CD4-positive, alpha-beta T cell treated with Interleukin-10 for 1 hour (primary cell): ENCODE measurements at places on chromosomes 2 and 18.
A peak's percentile ranks its signal among the peaks of the same experiment; 100 is the strongest.

DNA sequence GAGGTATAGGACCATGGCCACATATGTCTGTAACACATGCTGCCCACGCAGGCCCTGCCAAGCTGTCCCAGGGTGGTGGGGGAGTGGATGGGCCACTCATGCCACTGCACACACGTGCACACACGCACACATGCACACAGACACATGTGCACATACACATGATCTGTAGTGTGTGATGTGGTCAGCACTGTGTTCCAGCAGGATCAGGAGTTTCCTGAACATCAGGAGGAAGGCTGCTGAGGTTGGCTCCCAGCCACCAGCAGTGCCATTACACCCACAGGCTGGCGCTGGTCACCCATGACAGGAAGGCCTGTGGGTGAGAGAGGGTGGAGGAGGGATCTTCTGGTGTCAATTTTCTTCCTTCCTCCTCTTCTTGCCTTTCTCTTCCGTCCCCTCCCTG lies 44.7 kb downstream of the POMC start:
- no peak for DNase-seq

DNA sequence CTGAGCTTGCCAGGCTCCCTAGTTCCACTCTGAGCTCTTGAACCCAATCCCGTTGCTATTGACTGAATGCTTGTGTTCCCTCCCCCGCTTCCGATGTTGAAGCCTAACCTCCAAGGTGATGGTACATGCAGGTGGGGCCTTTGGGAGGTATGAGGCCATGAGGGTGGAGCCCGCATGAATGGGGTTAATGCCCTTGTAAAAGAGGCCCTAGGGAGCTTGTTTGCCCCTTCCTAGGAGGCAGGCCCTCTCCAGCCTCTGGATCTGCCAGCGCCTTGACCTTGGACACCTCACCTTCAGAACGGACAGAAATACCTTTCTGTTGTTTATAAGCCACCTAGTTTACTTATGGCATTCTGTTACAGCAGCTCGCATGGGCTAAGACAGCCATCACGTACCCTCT lies 71.6 kb downstream of the TFCP2L1 start:
- DNase-seq, result no peak

DNA sequence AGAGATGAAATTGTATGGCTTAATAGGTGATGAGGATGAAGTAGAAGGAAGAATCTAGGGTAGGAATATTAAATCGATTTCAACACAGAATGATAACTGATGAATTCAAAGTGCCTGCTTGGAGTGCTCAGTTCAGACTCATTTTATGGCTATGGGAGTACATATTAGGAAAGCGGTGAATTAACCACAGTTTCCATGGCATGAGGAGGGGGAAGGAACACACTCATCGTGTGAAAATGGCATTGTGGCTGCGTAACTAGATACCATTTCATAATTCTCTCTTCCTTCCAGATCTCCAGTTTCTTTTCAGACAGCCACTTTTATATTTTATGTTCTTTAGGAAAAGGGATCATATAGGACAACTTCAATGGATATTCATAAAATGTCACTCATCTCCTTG lies 232.3 kb upstream of the KCNJ3 start:
- no peak for DNase-seq

- DNase-seq, result no peak
These were observed 438.3 kb upstream of the LRATD1 start for GRCh38 chr2:14194233-14194632.

- no peak for DNase-seq
These were observed 26.8 kb downstream of the SH3RF3 start for GRCh38 chr2:109155553-109156451.

GRCh38 chr2:3571284-3571683 lies 3.8 kb upstream of the RPS7 start:
- no peak for DNase-seq

- DNase-seq, result no peak
These were observed 255.3 kb upstream of the ID2 start for GRCh38 chr2:8426550-8426949.

DNA sequence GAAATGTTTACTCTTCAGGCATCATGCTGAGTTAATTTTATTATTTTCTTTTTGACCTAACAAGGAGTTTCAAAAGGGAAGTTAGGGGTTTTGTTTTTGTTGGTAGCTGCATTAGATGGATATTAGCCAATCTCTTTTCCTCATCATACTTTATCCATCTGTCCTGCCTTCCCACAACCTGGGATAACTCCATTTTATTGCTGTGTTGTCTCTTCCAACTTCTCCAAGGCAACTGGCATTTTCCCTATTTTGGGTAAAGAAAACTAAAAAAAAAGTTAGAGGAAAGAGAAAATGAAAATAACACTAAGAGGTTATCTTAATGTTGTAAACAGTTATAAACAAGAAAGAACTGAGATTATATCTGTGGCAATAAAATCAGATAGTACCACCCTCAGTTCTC lies 147.0 kb downstream of the PID1 start:
- no peak for DNase-seq

DNA sequence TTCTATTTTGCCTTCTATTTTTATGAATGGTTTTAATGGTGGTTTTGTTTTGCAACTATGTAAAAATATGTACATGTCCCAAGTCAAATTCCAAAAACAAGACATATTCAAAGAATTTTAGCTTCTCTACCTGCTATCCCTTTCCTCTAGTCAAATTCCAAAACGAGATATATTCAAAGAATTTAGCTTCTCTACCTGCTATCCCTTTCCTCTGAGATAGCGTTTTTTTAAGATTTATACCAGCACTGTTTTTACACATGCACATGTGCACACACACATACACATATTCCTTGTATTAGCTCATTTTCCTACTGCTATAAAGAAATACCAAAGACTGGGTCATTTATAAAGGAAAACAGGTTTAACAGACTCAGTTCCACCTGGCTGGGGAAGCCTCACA lies 199.1 kb upstream of the ARL4C start:
- no peak for DNase-seq

GRCh38 chr2:230134496-230135129 lies 65.9 kb upstream of the SLC16A14 start:
- no peak for DNase-seq

DNA sequence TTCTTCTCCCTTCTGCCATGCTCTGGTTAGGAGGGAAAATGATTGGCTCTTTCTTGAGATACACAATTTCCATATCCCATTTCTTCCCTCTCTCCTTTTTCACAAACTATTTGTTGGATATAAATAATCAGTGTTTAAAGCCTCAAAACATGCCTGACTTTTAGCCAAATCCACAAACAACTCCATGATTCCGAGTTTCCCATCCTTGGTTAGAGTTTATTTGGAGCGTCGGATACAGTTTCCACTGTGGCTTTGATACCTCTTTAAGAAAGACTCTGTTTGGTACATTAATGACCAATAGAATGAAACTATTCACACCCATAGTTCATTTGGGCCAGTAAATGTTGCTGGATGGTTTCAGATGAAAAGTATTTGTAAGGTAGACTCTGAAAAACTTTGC lies 5.9 kb upstream of the FHL2 start:
- DNase-seq, result no peak

GRCh38 chr2:28080911-28081310 lies 190.4 kb downstream of the BABAM2 start:
- no peak for DNase-seq

DNA sequence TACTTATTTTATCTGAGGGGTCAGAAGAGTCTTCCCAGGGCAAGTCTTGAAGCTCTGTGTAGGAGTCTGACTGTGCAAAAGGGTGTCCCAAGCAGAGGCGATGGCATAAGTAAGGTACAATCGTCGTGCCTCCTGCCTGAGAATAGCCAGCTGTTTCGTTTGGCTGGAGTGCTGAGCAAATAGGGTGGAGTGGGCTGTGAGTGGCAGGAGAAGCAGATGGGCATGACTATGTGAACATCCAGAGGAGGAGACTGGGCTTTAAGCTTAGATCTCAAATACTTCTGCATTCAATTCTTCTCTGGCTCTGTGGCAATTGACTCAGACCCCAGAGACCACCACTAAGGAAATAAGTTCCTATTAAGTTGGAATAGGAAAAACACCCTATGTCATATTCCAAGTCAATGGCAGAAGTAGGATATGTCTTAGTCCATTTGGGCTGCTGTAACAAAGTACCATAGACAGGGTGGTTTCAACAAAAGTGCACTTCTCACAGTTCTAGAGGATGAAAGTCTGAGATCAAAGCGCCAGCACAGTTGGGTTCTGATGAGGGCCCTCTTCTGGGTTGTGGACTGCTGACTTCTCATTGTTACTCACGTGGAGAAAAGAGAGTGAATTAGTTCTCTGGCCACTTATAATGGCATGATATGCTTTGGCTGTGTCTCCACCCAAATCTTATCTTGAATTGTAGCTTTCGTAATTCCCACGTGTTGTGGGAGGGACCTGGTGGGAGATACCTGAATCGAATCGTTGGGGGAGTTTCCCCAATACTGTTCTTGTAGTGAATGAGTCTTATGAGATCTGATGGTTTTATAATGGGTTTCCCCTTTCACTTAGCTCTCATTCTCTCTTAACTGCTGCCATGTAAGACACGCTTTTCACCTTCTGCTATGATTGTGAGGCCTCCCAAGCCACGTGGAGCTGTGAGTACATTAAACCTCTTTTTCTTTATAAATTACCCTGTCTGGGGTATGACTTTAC lies 120.2 kb downstream of the LPIN1 start:
- DNase-seq, result no peak

GRCh38 chr2:179856205-179856604 lies 5.2 kb downstream of the ZNF385B start:
- no peak for DNase-seq

GRCh38 chr2:150917961-150918713 lies 343.5 kb downstream of the RBM43 start:
- DNase-seq, result no peak

- peak; percentile 7 for DNase-seq
These were observed 214.2 kb upstream of the ACVR2A start for GRCh38 chr2:147630585-147630984.

GRCh38 chr2:222518570-222519381 lies 94.4 kb downstream of the SGPP2 start:
- DNase-seq, result no peak

GRCh38 chr2:217462121-217462520 lies 540.7 kb downstream of the TNS1 start:
- no peak for DNase-seq

DNA sequence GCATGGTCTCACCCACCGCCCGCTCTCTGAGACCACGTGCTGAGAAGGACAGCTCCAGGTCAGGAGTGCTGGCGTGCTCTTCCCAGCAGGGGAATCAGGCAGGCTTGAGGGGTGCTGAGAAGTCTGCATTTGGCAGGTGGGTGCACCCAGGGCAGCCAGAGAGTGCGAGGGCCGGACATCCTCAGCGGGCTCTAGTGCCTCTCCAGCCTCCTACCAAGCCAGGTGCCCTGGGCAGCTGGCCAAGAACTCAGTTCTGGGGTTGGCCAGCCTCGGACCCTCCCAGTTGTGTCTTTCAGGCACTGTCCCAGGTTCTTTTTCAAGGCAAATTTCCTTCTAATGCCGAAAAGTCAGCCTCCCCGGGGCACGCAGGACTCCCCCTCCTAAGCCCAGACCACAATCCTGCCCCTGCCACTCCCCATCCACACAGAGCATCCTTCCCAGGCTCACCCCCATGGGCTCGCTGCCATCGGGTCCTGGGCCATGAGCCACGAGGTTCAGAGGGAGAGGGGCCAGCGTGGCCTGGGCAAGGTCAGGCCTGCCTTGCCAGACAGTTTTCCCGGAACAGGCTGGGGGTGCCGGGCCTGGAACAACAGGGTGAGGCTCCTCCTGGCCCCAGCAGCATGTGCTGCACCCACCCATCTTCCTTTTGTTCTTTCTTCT lies 52.2 kb upstream of the GPC1 start:
- DNase-seq, result no peak

- DNase-seq, result no peak
These were observed 180.9 kb upstream of the GALNT5 start for GRCh38 chr2:157076526-157077161.

DNA sequence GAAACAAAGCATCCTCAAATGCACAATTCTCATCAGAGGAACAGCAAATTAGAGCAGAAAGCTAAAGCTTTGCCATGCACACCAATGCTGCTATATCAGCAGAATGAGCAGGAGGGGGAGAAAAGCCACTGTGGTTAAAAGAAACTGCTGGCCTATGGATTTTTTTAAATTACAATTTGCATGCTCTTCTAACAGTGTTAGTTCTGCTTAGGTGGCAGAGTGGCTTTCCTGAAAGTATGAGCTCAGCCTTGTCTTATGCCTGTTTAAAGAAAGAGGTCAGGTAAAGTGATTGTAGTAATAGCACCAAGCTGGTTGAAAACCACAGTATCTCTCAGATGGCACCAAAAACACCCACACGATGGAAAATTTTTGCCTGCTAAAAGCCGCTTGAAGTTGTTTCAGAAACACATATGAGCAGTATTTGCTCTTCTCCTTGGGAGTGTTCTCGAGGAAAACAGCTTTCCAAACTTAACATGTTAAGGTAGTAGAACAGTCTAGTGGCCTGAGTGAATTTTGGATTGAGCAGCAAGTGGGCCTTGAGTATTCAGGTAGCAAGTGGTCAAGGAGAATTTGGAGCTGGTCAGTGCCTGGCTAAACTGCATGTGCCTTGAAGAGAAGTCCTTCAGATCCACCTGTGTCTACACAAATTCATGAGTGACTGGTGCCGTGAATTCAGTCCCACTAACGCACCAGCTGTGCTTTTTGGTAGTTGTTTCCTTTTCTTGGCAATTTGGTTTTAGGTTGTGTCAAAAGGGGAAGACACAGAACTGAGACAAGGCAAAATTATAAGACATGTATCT lies 19.6 kb upstream of the NDUFV2 start:
- DNase-seq, result peak; percentile 64

GRCh38 chr18:73891572-73892421 lies 255.8 kb downstream of the FBXO15 start:
- DNase-seq, result no peak

- DNase-seq, result no peak
These were observed 151.0 kb upstream of the BCL2L11 start for GRCh38 chr2:110969696-110970095.

GRCh38 chr2:219642069-219642454 lies 14.6 kb downstream of the SLC4A3 start:
- no peak for DNase-seq

GRCh38 chr2:231359948-231360347 lies 35.6 kb upstream of the B3GNT7 start:
- no peak for DNase-seq

GRCh38 chr2:183543222-183543621 lies 419.0 kb downstream of the NUP35 start:
- no peak for DNase-seq

DNA sequence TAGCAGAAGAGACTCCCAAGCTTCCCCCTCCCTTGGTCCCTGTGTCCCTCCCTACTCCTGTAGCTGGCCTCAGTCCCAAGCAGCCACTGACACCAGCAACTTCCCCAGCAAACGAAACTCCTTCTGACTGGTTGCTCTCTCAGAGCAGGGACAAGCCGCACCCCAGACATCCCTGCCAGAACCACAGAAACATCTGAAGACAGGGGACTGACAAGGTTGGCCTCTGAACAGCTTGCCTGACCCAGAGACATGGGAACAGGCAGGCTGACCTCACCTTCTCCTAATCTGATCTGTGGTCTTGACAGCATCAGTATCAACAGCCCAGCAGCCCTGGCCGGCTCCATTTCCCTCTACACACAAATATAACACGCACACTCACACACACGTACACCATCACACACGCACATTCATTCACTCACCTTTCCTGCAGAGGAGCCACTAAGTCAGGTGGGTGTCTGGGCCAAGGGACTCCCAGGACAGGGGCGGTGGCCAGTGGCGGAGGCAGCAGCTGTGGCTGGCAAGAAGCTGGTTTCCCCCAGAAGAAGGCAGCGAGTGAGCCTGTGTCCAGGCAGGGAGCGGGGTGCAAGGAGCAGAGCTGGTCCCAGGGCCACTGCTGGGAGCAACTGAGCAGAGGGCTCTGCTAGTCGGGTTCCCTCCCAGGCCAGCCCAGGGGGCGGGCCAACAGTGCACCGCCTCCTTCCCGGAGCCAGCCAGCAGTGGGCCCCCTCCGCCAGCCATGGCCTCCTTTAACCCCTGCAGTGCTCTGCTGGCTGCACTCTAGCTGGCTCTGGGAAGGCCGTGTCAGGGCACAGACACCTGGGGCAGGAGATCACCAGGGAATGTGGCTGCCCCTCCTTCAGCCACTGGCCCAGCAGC lies 59.1 kb downstream of the TNS1 start:
- DNase-seq, result no peak
